ENCODE measurements at places on chromosomes 2 and 18. TPM values are rescaled to one million over a fixed set of nuclear protein-coding genes. Genes with fewer than 3 reads are reported as not detected.

Gene DSG4
- not detected for total RNA-seq

Gene TP53I3
- 133 TPM for total RNA-seq

Gene SERPINB11
- total RNA-seq, result not detected

Gene CASP8
- 16.9 TPM for total RNA-seq

Gene SMCHD1
- total RNA-seq, result 24.8 TPM

Gene OXER1
- not detected for total RNA-seq
